CD4-positive, alpha-beta T cell (primary cell): ENCODE measurements at places on chromosomes 6 and 20. TPM values are rescaled to one million over a fixed set of nuclear protein-coding genes. Genes with fewer than 3 reads are reported as not detected.

The ZNF311 gene
- total RNA-seq, result 0.31 TPM

DNA sequence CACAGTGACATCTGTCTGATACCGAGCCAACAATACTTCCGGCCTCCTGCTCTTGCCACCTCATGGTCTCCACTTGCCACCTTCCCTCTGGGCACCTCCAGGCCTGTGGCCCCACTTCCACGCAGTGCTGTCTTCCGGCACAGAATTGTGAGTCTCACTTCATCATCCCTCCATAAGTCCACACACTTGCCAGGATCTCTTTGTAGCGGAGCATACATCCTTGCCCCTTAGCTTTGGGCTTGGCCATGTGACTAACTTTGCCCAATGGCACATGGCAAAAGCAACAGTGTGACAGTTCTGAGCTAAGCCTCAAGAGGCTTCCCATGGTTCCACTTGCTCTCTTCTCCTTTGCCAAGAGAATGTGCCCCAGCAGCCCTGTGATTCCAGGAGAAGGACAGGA, 4.5 kb upstream of the C20orf202 start:
- no peak overlapping the region for H3K27ac ChIP-seq
- no peaks in the 10 kb centered on the region for H3K4me1 ChIP-seq
- no peak for DNase-seq
- no peak overlapping the region for H3K4me3 ChIP-seq

The GMPR gene
- 0.63 TPM for total RNA-seq

DNA sequence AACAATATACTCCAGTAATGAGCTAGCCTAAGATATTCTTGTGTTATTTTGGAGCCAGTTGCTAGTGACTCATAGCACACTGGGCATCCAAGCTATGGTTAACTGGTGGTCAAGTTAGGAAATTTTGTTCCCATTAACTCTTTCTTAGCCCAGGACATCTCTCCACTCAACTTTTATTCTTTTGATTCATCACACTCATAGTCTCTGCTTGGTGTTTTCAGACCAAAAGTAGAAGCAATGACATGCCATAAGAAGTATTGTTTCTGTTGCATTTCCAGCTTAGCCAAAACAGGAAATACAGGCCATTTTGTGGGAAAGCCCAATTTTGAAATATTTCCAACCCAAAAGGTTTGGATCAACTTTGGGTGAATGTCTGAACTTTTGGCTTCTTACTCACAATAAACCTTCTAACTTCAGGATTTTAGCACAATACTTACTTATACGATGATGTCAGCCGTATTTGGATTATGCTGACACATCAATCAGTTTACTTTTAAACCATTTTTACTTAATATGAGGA, 31.6 kb upstream of the CCN2 start:
- H3K36me3 ChIP-seq, result no peaks in the 10 kb centered on the region
- no peak overlapping the region for H3K4me3 ChIP-seq
- H3K4me1 ChIP-seq, result no peaks in the 10 kb centered on the region

- H3K36me3 ChIP-seq, result peaks cover 68% of the 10 kb centered on the region
- H3K27me3 ChIP-seq, result no peaks in the 10 kb centered on the region
- H3K27ac ChIP-seq, result no peak overlapping the region
- peaks cover 23% of the 10 kb centered on the region for H3K4me1 ChIP-seq
- no peak overlapping the region for H3K4me3 ChIP-seq
Measured at GRCh38 chr6:35294308-35294945, 3.2 kb upstream of the DEF6 start.

GRCh38 chr20:45998761-45999160, 9.9 kb upstream of the MMP9 start:
- H3K27ac ChIP-seq, result no peak overlapping the region
- H3K27me3 ChIP-seq, result no peaks in the 10 kb centered on the region
- H3K4me3 ChIP-seq, result no peak overlapping the region
- H3K4me1 ChIP-seq, result peaks cover 70% of the 10 kb centered on the region
- DNase-seq, result no peak

GRCh38 chr6:142592876-142593275, 291.1 kb downstream of the ADGRG6 start:
- no peak overlapping the region for H3K27ac ChIP-seq
- DNase-seq, result no peak
- no peaks in the 10 kb centered on the region for H3K36me3 ChIP-seq
- no peaks in the 10 kb centered on the region for H3K27me3 ChIP-seq

GRCh38 chr6:26214803-26215584, 127.8 kb downstream of the HFE start:
- H3K27ac ChIP-seq, result no peak overlapping the region
- H3K27me3 ChIP-seq, result no peaks in the 10 kb centered on the region
- H3K4me1 ChIP-seq, result peaks cover 33% of the 10 kb centered on the region
- no peaks in the 10 kb centered on the region for H3K36me3 ChIP-seq
- DNase-seq, result no peak
- H3K4me3 ChIP-seq, result peak overlapping the region; percentile 76

The CAPN11 gene
- total RNA-seq, result 1.5 TPM

GRCh38 chr6:119171088-119171841, 92.8 kb upstream of the FAM184A start:
- H3K4me3 ChIP-seq, result no peak overlapping the region
- H3K27me3 ChIP-seq, result no peaks in the 10 kb centered on the region
- H3K4me1 ChIP-seq, result no peaks in the 10 kb centered on the region
- H3K36me3 ChIP-seq, result no peaks in the 10 kb centered on the region
- DNase-seq, result no peak

GRCh38 chr6:22064558-22064957, 232.3 kb downstream of the PRL start:
- no peaks in the 10 kb centered on the region for H3K27me3 ChIP-seq
- H3K36me3 ChIP-seq, result no peaks in the 10 kb centered on the region
- no peak overlapping the region for H3K4me3 ChIP-seq
- H3K27ac ChIP-seq, result no peak overlapping the region
- DNase-seq, result no peak

- no peaks in the 10 kb centered on the region for H3K36me3 ChIP-seq
- H3K27me3 ChIP-seq, result no peaks in the 10 kb centered on the region
- no peak overlapping the region for H3K27ac ChIP-seq
- H3K4me1 ChIP-seq, result no peaks in the 10 kb centered on the region
Measured at GRCh38 chr6:75230484-75231325, 12.9 kb downstream of the COX7A2 start.

DNA sequence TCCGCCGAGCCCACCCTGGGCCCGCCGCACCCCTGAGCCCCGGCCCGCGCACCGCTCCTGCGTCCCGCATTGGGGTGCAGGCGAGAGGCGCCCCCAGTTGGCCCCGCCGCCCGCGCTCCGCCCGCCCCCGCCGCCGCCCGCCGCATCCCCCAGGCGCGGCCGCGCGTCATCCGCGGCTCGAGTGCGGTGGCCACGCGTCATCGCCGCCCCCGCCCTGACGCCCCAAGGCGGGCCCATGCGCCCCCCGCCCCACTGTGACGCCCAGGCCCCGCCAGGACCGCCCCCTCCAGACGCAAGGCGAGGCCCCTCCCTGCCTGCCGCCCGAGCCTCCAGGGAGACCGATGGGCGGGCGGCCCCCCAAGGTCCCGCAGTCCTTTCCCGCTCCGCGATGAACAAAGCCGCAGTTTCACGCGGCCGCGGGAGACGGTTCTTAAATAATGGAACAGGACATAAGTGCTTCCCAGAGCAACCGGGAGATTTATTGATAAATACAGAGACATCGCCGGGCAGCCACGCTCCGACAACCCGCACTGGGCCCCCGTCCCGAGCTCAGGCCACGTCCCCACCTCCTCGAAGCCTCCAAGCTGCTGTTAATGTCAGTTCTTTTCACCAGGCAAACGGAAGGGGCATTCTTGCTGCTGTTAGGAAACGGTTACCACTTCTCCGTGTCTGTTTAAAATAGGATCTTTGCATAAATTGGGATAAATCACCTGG, at the start of gene ANKRD60:
ANKRD60 (minus strand) TSS at position 170 of the 714 bp plus-strand sequence; CDS start at position 170, 0 bp downstream.
- peaks cover 15% of the 10 kb centered on the region for H3K4me1 ChIP-seq
- H3K36me3 ChIP-seq, result no peaks in the 10 kb centered on the region
- H3K4me3 ChIP-seq, result no peak within 1 kb of the TSS
- peak; percentile 40 for DNase-seq
- no peak within 1 kb of the TSS for H3K27ac ChIP-seq
- H3K27me3 ChIP-seq, result peaks cover 49% of the 10 kb centered on the region

GRCh38 chr6:137415127-137415833, 78.9 kb downstream of the OLIG3 start:
- H3K27ac ChIP-seq, result peak overlapping the region; percentile 36
- peak overlapping the region; percentile 52 for H3K4me3 ChIP-seq
- H3K27me3 ChIP-seq, result no peaks in the 10 kb centered on the region
- H3K4me1 ChIP-seq, result peaks cover 17% of the 10 kb centered on the region
- peak; percentile 46 for DNase-seq
- no peaks in the 10 kb centered on the region for H3K36me3 ChIP-seq

GRCh38 chr6:155245193-155245592, 18.6 kb upstream of the CLDN20 start:
- H3K27ac ChIP-seq, result no peak overlapping the region
- H3K4me1 ChIP-seq, result no peaks in the 10 kb centered on the region
- no peaks in the 10 kb centered on the region for H3K36me3 ChIP-seq
- H3K27me3 ChIP-seq, result no peaks in the 10 kb centered on the region

DNA sequence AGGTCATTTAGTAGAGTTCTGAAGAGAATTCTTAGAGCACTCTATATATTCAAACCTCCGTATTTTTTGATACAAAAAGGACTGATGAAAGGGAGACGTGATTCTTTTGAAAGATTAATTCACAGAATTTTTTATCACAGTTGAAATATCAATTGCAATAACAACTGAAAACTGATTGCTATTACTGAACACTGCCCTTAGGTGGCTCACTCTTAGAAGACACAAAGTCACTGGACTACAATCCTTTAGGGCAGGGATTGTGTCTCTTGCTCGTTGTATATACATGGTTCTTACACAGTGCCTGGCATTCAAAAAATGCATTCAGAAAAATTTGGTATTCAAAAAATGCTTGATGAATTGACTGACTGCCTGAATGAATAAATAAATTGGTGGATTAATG, 17.1 kb upstream of the CALHM6 start:
- no peak overlapping the region for H3K4me3 ChIP-seq
- DNase-seq, result no peak
- peaks cover 10% of the 10 kb centered on the region for H3K4me1 ChIP-seq
- H3K27me3 ChIP-seq, result no peaks in the 10 kb centered on the region
- H3K27ac ChIP-seq, result no peak overlapping the region

The SRSF3 gene
- 556 TPM for total RNA-seq

DNA sequence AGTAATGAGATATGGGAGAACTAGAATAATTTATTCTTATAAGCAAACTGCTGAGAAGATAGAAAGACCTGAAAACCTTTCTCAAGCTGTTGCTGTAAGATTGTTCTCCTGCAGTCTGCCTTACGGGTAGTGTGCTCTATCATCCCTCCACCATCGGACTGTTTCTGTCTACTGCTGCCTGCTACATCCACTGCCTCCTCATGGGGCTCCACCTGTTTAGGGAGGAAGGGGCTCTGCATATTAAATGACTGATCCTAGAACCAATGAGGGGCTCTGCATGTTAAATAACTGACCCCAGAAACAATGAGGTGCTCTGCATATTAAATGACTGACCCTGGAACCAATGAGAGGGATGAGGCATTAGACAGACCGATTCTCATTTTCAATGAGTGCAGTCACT, 654.6 kb downstream of the KIF16B start:
- H3K27me3 ChIP-seq, result no peaks in the 10 kb centered on the region
- no peaks in the 10 kb centered on the region for H3K36me3 ChIP-seq

DNA sequence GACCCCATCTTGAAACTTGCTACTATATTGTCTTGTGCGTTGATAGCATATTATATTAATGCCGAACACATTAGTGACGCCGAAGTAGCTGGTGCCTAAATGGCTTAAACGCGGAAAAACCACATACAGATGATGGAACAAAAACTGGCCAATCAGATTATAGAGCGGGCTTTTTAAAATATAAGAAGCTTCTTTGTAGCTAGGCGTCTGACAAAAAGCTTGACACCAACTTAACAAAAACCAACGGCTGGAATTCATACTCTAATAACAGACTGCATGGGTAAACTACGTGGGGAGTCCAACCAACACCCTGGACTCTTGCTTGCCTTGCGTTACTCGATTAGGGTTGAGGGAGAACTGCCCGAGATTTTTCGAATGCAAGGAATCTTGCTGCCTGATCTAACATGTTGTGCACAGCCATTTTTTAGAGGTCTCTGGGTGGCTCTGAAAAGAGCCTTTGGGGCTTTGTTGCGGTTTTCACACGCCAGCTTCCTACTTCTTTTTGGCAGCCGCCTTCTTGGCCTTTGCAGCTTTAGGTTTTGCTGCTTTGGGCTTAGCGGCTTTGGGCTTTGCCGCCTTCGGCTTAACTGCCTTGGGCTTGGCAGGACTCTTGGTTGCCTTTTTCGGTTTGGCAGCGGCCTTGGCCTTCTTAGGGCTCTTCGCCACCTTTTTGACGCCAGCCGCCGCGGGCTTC, 45.7 kb downstream of the OR2B2 start:
- H3K27ac ChIP-seq, result peak overlapping the region; percentile 32
- no peaks in the 10 kb centered on the region for H3K36me3 ChIP-seq
- H3K4me1 ChIP-seq, result peaks cover 43% of the 10 kb centered on the region
- no peaks in the 10 kb centered on the region for H3K27me3 ChIP-seq
- peak; percentile 40 for DNase-seq
- H3K4me3 ChIP-seq, result peak overlapping the region; percentile 59

DNA sequence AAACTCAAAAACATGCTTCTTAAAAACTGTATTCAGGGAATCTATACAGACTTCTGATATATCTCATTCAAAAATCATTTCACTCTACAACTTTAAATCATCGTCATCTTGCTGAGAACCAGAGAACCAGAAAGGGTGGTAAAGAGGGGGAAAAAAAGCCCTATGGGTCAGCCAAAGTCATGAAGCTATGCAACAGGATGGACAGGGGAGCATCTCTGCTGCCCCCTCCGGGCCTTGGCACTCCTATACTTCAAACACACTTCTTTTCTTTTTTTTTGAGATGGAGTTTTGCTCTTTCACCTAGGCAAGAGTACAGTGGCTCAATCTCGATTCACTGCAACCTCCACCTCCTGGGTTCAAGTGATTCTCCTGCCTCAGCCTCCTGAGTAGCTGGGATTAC, 73.5 kb upstream of the NFATC2 start:
- no peaks in the 10 kb centered on the region for H3K27me3 ChIP-seq
- H3K27ac ChIP-seq, result no peak overlapping the region
- no peak overlapping the region for H3K4me3 ChIP-seq
- no peaks in the 10 kb centered on the region for H3K4me1 ChIP-seq

The IPCEF1 gene
- 96.8 TPM for total RNA-seq

DNA sequence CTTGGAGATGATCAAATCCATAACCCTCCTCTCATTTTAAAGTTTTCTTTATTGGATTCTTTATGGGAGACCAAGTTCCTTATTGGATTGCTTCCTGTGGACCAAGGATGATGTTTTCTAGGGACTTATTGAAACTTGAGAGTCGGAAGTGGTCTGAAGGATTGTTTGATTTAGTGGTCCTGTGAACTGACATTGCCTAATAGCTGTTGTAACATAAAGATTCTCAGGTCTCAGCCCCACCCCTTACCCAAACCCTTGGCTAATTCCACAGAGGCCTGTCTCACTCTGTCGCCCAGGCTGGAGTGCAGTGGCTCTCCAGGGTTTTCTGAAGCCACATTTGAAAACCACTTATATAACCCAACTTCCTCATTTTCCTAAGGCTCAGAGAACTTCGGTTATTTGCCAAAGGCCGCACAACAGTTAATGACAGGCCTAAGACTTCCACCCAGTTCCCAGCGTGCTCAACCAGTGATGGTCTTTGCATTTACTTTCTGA, 77.0 kb downstream of the ATXN1 start:
- H3K4me3 ChIP-seq, result no peak overlapping the region
- no peaks in the 10 kb centered on the region for H3K27me3 ChIP-seq
- no peak for DNase-seq
- no peak overlapping the region for H3K27ac ChIP-seq
- peaks cover 5% of the 10 kb centered on the region for H3K36me3 ChIP-seq

GRCh38 chr6:38015341-38015740, 195.8 kb downstream of the ZFAND3 start:
- H3K27ac ChIP-seq, result no peak overlapping the region
- H3K27me3 ChIP-seq, result no peaks in the 10 kb centered on the region
- H3K36me3 ChIP-seq, result no peaks in the 10 kb centered on the region
- no peaks in the 10 kb centered on the region for H3K4me1 ChIP-seq
- H3K4me3 ChIP-seq, result no peak overlapping the region
- no peak for DNase-seq

GRCh38 chr6:116881236-116881635, 4.2 kb downstream of the RFX6 start:
- H3K4me3 ChIP-seq, result no peak overlapping the region
- H3K27ac ChIP-seq, result no peak overlapping the region
- H3K4me1 ChIP-seq, result peaks cover 8% of the 10 kb centered on the region
